ENCODE measurements at places on chromosomes 7 and 10. TPM values are rescaled to one million over a fixed set of nuclear protein-coding genes. Genes with fewer than 3 reads are reported as not detected.

The GIMAP8 gene
- total RNA-seq, result 12.3 TPM

GRCh38 chr10:89352802-89353201 is 25.0 kb downstream of the IFIT3 start:
- no peaks in the 10 kb centered on the region for H3K36me3 ChIP-seq
- H3K27ac ChIP-seq, result no peak overlapping the region
- DNase-seq, result no peak
- H3K4me1 ChIP-seq, result no peaks in the 10 kb centered on the region
- no peak overlapping the region for H3K4me3 ChIP-seq

- DNase-seq, result no peak
- no peak overlapping the region for H3K27ac ChIP-seq
- no peak overlapping the region for H3K4me3 ChIP-seq
- no peaks in the 10 kb centered on the region for H3K4me1 ChIP-seq
- H3K36me3 ChIP-seq, result no peaks in the 10 kb centered on the region
Observed at GRCh38 chr10:306007-306674, 170.9 kb downstream of the ZMYND11 start.

The KAZALD1 gene
- total RNA-seq, result 0.20 TPM

- H3K27me3 ChIP-seq, result no peaks in the 10 kb centered on the region
- peak overlapping the region; percentile 100 for H3K27ac ChIP-seq
- H3K4me1 ChIP-seq, result peaks cover 22% of the 10 kb centered on the region
- H3K4me3 ChIP-seq, result peak overlapping the region; percentile 97
- DNase-seq, result peak; percentile 60
- H3K36me3 ChIP-seq, result no peaks in the 10 kb centered on the region
Observed at GRCh38 chr10:43409385-43410109, 561 bp upstream of the HNRNPF start.

All from CD8-positive, alpha-beta memory T cell (primary cell).